ENCODE measurements at places on chromosomes 4 and X.

DNA sequence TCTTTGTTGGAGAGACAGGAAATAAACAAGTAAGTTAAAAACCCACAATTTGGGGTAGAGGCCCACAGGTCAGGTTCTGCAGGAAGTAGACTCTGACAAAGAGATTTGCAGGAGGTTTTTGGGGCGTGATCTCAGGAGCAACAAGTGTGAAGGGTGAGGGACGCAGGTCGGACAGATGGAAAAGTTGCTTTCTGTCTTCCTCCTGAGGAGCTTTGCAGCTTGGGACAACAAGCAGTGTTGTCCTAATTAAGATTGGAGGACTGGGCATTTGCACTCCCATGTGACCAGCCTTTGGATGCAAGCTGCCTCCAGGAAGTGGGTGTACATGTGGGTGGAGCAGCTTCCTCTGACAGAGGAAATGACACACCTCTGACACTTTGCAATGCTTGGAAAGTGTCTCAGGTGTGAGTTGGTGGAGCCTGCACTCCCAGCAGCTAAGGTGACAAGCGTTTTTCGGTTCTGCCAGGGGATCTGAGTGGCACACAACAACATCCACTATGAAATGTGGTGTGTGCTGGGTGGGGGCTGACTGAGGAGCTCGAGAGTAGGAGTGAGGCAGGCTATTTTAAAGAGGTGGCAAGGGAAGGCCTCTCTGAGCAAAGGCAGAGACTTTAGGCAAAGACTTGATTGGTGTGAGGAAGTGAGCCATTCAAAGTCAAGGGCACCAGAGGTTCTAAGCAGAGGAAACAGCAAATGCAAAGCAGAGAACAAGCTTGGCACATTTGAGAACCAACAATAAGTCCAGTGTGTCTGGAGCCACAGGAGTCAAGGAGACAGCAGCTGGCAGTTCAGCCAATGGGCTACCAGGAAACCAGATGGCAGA, 339.8 kb upstream of the GATB start:
- DNase-seq: no peak

- no peak for DNase-seq
These were observed 26.1 kb upstream of the SORBS2 start for GRCh38 chr4:185838104-185838452.

DNA sequence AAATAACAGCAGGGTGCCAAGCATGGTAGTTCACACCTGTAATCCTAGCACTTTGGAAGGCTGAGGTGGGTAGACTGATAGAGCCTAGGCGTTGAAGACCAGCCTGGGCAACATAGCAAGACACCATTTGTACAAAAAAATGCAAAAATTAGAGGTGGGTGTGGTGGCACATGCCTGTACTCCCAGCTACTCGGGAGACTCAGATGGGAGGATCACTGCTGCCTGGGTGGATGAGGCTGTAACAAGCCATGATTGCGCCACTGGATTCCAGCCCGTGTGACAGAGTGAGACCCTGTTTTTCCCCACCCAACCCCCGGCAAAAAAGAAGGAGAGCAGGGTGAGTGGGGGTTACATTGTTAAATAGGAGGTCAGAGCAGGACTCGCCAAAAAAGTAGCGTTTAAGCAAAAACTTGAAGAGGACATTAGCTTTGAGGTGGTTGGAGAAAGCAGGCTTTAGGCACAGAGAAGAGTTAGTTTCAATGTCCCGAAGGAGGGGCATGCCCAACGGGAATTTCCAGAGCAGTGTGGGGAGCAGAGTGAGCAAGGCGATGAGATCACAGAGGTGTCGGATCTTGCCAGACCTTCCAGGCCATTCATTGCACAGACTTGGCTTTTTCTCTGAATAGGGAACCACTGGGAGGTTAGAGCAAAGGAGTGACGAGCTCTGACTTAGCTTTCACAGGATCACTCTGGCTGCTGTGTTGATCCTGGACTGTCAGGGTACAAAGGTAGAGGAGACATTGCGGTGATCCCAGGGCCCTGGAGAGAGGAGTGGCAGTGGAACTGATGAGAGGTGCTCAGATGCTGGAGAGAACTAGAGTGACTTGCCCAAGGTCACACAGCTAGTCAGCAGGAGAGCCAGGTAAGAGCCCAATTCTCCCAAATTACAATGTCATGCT, 70.6 kb downstream of the TRAPPC11 start:
- DNase-seq: no peak

DNA sequence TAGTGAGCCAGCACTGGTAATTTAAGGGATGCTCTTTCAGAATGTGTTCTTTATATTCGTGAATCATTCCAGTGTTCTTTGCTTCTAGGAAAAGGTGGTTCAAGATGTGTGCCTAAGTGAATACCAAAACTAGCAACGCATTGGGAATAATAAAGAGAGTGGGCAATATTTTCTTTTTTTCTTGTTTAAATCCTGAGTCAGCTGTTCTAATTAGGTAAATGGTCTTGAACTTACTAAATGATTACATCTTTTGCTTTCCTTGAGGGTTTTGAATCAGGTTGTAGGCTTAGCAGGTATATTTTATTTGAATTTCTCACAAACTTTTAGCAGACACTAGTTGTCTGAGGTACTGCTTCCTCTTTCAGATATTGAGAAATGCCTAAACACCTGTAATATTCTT, 29.5 kb downstream of the ENPEP start:
- no peak for DNase-seq

GRCh38 chrX:70479247-70479921, 34.7 kb downstream of the DLG3 start:
- no peak for DNase-seq

DNA sequence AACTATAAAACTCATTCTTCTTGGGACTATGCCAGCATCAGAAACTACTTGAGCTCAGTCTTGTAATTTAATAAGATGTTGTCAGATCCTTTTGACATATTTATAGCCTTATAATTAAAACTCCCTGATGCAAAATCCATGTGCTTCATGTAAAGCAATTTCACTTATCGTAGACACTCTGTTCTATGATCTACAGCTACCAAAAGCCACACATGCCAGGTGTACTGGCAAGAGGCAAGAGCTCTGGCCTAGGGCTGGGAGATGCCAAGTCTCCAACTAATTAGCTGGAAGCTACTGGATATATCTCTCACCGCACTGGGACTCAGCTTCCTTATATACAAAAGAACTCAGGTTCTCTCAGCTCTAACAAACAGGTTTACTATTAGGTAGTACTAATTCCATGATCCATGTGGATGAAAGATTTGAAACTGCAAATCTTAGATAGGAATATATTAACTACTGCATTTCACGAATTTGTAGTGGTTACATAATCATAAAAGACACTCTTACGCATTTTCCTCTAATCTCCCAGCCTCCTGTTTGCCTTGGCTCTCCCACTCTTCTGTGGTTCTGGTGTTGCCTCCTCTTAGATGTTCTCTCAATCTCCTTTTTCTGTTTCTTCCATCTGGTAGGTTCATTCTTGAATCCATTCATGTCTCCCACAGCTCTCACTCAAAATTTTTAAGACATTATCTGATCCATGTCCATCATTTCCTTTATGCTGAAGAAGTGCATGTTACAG, 103.0 kb downstream of the HHIP start:
- DNase-seq: no peak

GRCh38 chrX:40530509-40530908, 50.3 kb upstream of the ATP6AP2 start:
- no peak for DNase-seq

DNA sequence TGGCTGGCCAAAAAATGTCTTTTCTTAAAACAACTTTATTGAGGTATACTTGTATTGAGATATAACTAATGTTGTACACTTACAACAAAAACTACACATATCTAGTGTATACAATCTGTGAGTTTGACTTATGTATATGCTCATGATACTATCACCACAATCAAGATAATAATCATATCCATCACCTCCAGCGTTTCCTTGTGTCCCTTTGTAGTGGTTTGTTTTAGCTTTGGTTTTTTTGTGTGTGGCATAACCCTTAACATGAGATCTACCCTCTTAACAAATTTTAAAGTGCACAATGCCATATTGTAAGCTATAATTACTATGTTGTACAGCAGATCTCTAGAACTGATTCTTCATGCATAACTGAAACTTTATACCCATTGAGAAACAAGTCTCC, 13.4 kb upstream of the PCSK1N start:
- no peak for DNase-seq

DNA sequence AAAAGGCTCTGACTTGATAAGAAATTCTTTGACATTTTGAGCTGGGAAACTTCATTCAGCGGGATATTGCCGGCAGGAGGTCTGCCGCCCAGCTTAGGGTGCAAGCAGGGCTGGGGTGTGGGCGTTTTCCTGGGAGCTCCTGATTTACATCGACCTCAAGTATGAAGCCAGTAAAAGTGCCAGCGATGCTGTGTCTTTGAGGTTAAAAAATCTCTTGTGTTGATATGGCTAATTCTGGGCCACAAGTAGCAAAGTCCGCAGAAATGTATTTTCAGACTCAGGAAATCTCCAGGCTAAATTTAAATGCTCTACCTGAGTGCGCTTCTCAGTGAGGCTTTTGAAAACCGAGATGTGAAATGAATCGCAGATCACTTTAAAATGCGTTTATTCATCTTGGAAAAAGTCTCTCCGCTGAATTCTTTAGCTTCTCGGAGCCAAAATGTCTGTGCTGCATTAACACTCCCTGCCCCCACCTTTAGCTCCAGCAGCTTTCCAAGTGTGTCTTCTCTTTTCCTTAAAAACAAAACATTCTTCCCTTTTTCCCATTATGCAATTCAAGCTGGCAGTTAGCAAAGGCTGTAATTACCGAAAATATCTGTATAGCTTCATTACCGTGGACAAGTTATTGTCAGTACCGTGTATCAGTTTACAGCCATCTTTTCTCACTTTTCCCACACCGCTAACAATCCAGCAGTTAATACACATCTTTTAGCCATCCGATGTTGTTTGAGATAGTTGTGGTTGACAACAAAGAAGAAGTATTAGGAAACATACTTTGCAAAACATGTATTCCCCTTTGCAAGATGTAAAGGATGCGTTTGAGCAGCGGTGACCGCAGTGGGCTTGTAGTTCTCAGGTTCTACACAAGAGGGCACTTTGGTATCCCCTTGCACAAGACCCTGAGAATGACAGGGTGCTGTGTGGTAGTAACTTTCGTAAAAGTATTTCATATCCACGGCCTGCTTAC, 136.0 kb upstream of the STX18 start:
- DNase-seq: no peak

DNA sequence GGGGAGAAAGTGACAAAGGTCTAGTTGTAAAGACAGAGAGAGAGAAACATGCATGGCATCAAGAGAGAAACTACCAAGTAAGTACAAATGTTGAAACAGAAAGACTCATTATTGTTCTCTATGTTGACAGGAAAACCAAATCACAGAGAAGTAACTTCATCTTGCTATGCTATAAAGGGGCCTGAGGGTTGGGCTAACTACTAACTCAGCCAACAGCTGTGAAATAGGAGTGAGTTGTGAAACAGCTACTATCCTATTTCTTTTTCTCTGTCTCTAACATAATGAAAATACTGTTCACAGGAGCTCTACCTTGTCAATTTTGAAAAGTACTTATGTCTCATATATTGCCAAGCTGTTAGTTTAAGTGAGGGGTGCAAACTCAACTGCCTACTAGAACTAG, 65.0 kb downstream of the MTMR8 start:
- DNase-seq: no peak

GRCh38 chr4:80489798-80490197, 154.3 kb downstream of the CFAP299 start:
- DNase-seq: no peak

GRCh38 chr4:123621072-123621705, 224.6 kb downstream of the SPRY1 start:
- DNase-seq: no peak

DNA sequence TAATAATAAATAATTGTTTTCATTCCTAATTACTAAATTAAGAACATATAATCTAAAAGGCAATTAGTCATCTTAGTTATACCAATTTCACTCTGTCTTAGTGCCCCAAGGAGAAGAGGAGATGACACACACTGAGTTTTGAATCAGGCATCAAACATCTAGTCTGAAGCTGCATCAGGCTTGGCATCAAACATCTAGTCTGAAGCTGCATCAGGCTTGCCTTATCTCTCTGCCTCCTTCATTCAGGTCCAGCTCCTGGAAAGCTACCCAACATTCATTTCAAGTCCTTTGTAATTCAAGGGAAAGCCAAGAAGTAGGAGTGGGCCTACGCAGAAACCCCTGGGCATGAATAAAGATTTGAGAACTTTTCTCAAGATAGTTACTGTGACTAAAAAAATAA, 62.2 kb downstream of the SH3RF1 start:
- no peak for DNase-seq

All from esophagus squamous epithelium (tissue), 5 donors.